Epithelial cell of umbilical artery (primary cell): ENCODE measurements at places on chromosomes 2 and 18. TPM values are rescaled to one million over a fixed set of nuclear protein-coding genes. Genes with fewer than 3 reads are reported as not detected.

Gene ELP2
- 76.7 and 81.2 TPM in 2 replicates for total RNA-seq

Gene FBLN7
- total RNA-seq, result 1.8 and 1.9 TPM in 2 replicates

Gene TDRD15
- under 0.01 TPM in 1 of 2 replicates, not detected in the other for total RNA-seq

Gene PDE11A
- under 0.01 TPM in 1 of 2 replicates, not detected in the other for total RNA-seq

Gene LDLRAD4
- 0.65 and 3.0 TPM in 2 replicates for total RNA-seq
